ENCODE measurements at places on chromosomes 2 and 18.

DNA sequence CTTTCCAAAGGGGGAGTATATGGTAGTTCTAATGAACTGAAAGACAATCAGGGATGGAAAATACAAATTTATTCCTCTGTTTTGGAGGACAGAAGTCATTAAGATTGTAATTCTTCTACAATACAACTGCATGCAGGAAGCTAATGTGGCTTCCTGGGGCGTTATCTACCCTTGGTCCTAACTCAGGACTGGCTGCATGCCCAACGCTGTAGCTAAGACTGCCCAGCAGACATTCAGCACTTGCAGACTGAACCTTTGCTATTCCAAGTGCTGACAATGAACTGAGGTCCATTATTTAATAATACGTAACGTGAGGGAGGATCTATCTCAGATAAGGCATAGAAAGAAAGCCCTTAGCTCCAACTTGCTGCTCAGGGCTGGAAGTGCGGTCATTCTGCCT, 53.2 kb downstream of the ZAP70 start:
- DNase-seq: no peak

GRCh38 chr18:22933966-22934423, 867 bp downstream of the RBBP8 start:
- no peak for DNase-seq

GRCh38 chr18:77103991-77104531, 28.5 kb downstream of the MBP start:
- DNase-seq: no peak

- DNase-seq: no peak
Observed at GRCh38 chr18:61738488-61738887, 154.3 kb downstream of the RNF152 start.

- no peak for DNase-seq
Observed at GRCh38 chr2:112683550-112684414, 37.0 kb upstream of the NT5DC4 start.

DNA sequence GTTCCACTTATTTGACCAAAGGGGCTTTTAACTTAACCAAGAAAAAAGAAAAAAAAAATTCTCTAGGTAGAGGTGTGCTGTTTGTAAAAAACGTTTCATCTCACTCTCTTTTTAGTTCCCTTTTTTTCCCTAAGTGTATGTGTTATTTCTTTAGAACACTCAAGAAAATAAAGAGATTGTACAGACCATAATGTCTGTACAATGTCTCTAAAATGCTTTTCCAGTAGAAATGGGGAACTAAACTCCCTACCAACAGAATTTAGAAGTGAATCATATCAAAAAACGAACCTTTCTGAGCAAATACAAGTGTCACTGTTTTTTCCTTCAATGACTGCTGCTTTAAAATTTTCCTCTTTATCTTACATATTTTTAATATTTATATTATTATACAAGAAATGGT, 72.0 kb downstream of the CDH7 start:
- DNase-seq: no peak

DNA sequence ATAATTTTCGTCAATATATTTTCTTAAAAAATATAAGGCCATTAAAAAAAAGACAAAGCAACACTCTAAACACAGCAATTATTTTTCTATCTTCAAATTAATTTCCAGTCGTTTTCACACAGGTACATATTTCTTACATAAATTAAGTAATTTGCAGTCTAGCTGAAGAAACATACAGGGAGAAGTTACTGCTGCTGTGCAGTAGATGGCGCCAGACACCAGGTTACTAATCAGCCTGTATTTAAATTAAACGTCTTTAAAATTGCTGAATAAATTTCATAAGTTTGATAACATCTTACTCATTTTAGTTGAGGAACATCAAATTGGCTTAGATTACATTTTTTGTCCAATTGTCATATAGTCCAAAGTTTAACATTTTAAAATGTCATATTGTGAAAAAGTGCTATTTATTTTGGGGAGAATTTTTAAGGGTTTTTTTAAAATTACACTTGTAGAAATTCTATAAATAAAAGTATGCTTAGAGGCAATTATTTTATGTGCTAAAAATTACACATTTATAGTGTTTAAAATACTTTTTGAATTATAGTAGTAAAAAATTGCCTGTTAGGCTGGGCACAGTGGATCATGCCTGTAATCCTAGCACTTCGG, 88.4 kb downstream of the PMAIP1 start:
- DNase-seq: peak; percentile 21
